ENCODE measurements at places on chromosomes 3 and 15. TPM values are rescaled to one million over a fixed set of nuclear protein-coding genes. Genes with fewer than 3 reads are reported as not detected.

The TRPM1 gene
- not detected for total RNA-seq

The CEP97 gene
- 10.7 TPM for total RNA-seq

The KLHDC8B gene
- 22.3 TPM for total RNA-seq

DNA sequence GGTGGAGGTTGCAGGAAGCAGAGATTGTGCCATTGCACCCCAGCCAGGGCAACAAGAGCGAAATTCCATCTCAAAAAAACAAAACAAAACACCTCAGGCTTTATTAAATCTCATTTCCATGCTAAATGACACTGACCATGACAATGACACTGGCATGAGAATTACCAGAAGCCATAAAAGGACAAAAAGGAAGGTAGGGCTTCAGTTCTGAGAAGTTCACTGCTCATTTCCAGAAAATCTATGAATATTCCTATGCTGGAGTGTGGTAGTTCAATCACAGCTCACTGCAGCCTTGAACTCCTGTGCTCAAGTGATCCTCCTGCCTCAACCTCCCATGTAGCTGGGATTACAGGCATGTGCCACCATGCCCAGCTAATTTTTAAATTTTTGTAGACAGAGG, 44.7 kb downstream of the PCNP start:
- DNase-seq: no peak

GRCh38 chr3:71464613-71465012, 118.9 kb downstream of the FOXP1 start:
- DNase-seq: no peak

- no peak for DNase-seq
Measured at GRCh38 chr3:194150252-194150934, 14.4 kb downstream of the HES1 start.

DNA sequence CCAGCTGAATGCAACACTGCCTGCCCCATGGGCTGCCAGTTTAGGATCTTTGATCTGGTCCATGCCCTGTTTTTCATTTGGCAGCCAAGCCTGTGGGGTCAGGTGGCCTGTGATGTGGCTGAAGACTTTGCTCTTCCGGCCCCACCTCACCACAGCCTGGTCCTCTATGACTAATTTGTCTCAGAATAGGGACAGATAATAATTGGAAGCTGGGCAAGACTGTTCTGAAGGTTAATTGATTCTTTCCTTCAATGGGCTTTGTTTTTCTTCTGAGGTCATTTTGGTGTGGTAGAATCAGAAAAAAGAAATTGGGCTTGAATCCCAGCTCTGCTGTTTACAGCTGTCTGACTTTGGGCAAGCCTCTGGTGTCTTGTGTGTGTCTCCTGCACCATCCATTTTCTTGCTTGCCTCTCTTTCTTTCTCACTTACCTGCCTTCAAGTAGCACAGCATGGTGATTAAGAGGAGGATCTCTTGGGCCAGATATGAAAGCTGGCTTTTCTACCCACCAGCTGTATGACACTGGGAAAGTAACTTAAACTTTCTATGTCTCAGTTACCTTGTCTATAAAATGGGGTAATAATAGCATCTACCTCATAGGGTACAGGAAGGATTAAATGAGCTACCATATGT, 24.2 kb downstream of the ABHD2 start:
- no peak for DNase-seq

DNA sequence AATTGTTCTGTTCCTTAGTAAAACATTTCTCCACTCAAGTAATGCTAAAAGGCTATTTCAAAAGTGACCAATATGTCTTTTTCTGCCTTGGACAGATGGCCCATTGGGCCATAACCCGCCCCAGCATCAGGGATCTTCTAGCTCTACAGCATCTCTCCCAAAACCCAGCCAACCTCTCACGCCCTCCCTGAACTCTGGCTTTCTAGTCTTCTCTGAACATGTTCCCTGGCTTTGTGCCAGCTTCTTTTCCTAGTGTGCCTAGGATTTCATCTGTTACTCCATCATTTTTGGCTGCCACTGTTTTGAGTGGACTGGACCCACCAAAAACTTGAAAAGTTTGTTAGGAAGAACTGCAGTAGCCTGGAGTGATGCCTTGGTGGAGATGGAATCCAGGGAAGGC, 30.7 kb downstream of the TRPM1 start:
- no peak for DNase-seq

All from HFFc6 (cell line).